Aorta (tissue), 5 donors: ENCODE measurements at places on chromosomes 2 and 18. TPM values are rescaled to one million over a fixed set of nuclear protein-coding genes. Genes with fewer than 3 reads are reported as not detected.

DNA sequence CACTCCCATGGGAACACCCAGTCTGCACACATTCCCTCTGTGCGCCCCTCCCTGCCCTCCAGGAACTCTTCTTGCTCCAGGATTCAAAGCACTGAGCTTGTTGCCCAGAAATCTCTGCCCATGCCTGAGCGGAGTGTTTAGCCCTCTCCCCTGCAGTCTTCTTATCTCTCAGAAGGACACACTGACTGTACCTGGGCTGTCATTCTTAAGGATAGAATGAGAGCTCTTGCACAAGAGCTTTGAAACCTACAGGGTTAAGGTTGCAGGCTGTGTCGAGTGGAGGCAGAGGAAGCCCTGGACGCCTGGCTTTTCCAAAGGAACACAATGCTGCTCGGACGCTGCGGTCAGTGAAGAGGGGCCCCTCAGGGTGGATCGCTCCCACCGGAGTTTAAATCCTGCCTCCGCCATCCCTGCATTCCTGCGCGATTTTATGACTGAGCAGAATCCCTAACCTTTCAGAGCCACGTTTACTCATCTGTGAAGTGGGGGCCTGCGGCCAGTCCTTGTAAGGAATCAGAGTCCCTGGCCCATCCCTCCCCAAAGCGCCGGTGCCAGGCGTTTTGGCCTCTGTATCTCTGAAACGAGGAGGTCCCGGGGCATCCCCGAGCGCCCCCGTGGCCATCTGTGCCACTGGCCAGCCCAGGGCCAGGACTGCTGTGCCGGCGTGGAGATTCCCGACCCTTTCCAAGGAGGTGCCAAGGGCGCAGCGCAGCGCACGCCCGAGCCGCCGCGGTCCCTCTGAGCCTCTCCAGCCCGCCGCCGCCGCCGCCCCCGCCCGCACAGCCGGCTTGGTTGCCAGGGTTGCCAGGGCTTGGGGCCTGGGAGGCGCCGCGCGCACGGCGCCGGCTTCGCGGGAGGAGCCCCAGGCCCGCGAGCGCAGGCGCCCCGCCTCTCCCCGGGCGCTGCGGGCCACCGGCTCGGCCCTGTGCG lies 58.9 kb downstream of the FAM168B start:
- DNase-seq: no peak

DNA sequence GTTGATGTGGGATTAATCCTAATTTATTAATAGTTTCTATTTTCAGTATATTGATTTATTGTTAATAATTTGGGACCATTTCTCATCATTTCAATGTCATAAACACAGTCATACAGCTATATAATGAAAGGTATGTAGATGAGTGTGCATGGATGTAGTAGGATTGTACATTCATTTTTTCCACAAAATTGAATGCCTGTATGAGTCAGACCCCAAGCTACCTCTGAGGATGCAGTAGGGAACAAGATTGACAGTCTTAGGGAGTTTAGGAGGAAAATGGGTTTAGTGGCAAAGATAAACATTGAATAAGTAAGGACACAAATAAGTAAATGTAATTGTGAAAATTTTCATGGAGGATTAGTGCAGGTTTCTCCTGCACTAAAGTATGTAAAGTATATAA lies 14.1 kb upstream of the TMEFF2 start:
- no peak for DNase-seq

GRCh38 chr2:42562474-42563144 lies 5.8 kb upstream of the MTA3 start:
- DNase-seq: no peak

- DNase-seq: no peak
Measured at GRCh38 chr2:234671231-234671630, 174.3 kb upstream of the ARL4C start.

DNA sequence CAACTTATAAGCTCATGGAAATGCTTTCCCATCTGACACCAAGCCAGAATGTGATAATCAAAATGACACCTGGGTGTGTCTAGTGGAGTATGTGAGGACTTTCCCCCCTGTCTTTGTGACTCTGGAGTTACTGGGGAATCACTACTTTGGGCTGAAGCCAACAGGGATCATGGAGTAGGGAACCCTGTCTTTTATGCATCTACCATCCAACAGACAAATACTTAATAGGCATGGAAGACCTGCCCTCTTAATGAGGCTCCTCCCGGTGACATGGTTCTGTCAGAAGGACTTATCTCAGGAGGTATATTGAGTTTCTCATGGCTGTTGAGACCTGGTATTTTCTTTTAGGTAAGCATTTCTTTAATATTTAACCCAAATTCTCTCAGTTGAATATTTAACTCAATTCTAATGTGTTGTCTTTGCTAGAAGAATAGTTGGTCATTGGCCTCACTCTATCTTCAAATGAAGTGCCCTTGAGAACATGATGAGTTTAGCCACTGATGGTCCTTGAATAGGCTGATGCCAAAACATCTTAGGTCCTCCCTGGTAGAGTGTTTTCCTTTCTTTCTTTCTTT lies 42.1 kb downstream of the TGIF1 start:
- no peak for DNase-seq

DNA sequence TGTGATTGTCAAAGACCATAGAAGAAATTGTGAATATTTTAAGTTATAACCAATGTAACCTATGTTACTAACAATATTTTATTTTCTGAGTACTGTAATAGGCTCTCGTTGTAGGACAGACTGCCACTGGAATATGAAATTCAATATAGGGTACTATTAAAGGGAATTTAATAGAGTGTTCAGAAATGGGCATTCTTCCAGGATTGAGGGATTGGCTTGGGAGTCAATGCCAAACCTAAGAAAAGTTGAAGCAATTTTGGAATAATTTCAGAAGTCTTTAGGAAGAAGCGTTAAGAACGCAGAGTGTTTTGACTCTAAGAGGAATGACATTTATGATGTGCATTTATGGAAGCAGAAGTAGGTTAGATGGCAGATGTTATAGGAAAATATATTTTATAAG lies 79.0 kb downstream of the ACVR2A start:
- DNase-seq: no peak

- no peak for DNase-seq
Measured at GRCh38 chr2:95359501-95359930, 43.0 kb upstream of the FAHD2A start.

Gene ANO7
- 5.4 TPM for total RNA-seq
